Transverse colon (tissue), 4 donors: ENCODE measurements at places on chromosomes 4 and X. TPM values are rescaled to one million over a fixed set of nuclear protein-coding genes. Genes with fewer than 3 reads are reported as not detected.

ADRA2C gene
- 1.6 TPM for total RNA-seq

SLC6A14 gene
- total RNA-seq, result 0.55 TPM

BCLAF3 gene
- total RNA-seq, result 20.6 TPM

NDP gene
- total RNA-seq, result 0.27 TPM

SPATA18 gene
- total RNA-seq, result 11.2 TPM

FAM149A gene
- 14.6 TPM for total RNA-seq

GAB3 gene
- total RNA-seq, result 4.0 TPM

XAGE5 gene
- total RNA-seq, result not detected

DNA sequence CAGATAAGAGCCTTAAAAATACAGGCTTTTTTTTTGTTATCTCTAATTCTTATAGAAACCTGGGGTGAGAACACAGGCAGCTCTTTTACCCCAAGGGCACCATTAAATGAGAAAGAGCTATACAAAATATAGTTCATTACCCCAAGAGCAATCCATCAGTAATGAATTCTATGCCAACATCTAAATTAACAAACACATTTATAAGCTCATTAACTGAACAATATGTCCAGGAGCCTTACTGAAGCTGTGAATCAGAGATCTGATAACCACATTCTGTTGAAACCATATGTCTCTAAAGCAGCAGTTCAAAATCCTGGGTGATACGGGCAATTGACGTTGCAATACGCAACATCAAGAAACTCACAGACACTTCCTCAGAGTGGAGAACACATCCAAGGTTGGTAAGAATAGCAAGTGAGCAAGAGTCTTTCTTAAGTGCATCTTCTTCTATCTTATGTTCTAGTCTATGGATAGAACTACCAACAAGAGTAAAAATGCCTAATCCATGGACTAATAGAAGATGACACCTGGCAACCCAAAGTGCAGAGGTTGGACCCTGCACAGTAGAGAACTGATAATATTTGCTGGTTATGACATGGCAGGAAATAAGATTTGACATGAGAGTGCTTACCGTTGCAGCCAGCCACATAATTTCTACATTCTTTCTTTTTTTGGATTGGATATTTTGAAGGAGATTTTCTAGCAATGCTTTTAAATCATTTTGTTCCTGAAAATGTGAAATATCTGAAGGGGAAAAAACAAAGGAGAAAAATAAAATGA is 449.3 kb downstream of the IL15 start:
- no peak for DNase-seq
- H3K4me1 ChIP-seq, result no peaks in the 10 kb centered on the region
- no peak overlapping the region for H3K27ac ChIP-seq

DNA sequence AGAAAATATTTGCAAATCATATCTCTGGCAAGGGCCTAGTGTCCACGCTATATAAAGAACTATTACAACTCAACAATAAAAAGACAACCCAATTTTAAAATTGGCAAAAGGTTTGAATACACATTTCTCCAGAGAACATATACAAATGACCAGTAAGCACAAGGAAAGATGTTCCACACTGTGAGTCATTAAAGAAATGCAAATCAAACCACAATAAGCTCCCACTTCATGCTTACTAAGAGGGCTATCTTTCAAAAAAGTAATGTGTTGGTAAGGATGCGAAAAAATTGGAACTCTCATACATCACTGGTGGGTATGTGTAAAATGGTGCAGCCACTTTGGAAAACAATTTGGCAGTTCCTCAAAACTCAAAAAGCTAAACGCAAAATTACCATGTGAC is 884.0 kb upstream of the INTU start:
- no peak for DNase-seq
- H3K36me3 ChIP-seq, result no peaks in the 10 kb centered on the region
- no peak overlapping the region for H3K27ac ChIP-seq
- no peaks in the 10 kb centered on the region for H3K27me3 ChIP-seq
- no peak overlapping the region for H3K4me3 ChIP-seq
- no peaks in the 10 kb centered on the region for H3K4me1 ChIP-seq

DNA sequence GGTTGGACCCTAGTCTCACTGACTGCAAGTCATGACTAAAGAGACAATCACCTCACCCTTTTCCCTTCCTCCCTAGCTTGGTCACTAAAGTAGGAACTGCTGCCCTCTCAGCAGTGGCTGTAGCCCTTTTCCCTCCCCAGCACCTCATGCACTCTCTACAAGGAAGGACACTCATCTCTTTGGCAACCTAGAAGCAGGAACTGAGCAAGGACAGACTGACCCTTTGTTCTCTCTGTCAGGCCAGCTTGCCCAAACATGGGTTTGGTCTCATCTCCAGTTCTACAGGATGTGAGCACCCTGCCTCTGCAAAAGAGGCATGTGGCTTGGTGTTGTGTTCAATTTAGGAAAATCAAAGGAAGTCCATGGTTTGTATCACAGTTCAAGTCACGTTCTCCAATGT is 15.8 kb downstream of the LEF1 start:
- no peak overlapping the region for H3K4me3 ChIP-seq
- no peaks in the 10 kb centered on the region for H3K27me3 ChIP-seq
- H3K27ac ChIP-seq, result no peak overlapping the region

DNA sequence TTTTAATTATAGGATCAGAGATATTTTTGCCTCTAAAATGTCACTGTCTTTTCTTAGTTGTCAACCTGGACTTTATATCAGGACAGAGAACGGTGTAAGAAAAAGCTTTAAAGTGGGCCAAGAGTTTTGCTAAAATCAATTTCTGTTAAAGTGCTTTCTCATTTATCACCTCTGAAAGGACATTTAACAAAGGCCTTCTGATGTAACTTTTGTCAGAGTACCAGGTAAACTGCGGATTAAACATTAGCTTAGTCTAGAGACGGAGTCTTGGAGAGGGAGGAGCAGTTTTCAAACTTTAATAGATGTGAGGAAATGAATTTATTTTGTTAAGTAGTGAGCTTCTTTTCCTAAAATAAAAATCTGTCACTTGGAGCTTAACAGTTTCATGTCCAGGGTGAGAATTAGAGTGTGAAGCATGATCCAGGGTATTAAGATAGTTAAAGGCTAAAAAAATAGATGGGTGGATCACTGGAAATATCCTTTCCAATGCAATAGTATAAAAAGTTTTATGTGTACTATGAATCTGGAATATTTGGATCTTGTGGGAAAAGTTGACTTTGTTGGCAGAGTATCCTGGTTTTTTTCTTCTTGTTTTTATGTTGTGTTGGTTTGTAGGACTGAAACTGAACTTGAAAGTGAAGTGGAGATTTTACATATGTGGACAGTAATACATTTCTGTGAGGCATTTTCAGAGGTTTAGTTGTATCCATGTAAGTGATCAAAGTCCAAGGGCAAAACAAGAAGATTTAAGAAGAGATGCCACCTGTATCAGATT is 33.6 kb upstream of the BMPR1B start:
- H3K4me1 ChIP-seq, result no peaks in the 10 kb centered on the region
- no peaks in the 10 kb centered on the region for H3K27me3 ChIP-seq
- no peak overlapping the region for H3K27ac ChIP-seq
- no peak for DNase-seq
- no peak overlapping the region for H3K4me3 ChIP-seq

- no peaks in the 10 kb centered on the region for H3K36me3 ChIP-seq
- no peaks in the 10 kb centered on the region for H3K4me1 ChIP-seq
- no peak overlapping the region for H3K4me3 ChIP-seq
These were observed 780.4 kb upstream of the MAGEB2 start for GRCh38 chrX:29434939-29435338.

- H3K36me3 ChIP-seq, result no peaks in the 10 kb centered on the region
- H3K4me3 ChIP-seq, result no peak overlapping the region
- H3K27me3 ChIP-seq, result no peaks in the 10 kb centered on the region
These were observed 306.7 kb downstream of the GBA3 start for GRCh38 chr4:22999419-22999818.

- no peak for DNase-seq
- no peak overlapping the region for H3K27ac ChIP-seq
- H3K4me3 ChIP-seq, result no peak overlapping the region
- no peaks in the 10 kb centered on the region for H3K27me3 ChIP-seq
These were observed 17.1 kb downstream of the ACSL1 start for GRCh38 chr4:184808713-184809050.

DNA sequence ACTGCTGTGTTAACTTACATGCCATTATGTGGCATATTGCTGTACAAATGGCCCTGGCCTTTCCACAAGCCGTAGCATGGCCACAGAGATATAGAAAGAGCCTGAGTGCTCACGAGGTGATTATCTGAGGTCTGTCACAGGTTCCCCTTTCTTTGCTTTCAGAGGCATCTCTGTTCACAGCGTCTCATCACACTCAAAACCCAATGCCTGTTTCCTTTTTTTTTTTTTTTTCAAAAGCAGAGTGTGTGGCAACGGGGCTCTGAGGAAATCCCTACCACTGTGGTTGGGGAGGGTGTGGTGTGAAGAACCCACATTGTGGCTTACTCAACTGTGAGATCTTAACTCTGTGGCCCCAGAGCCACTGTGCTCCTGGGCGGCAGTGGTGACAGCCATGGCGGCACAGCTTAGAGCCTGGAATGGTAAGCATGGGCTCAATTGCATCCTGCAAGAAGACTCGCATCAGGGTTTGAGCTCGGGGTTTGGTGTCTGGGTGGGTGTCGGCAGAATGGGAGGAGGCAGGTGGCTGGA is 30.8 kb downstream of the RTL5 start:
- no peak overlapping the region for H3K4me3 ChIP-seq
- DNase-seq, result peak; percentile 41
- H3K36me3 ChIP-seq, result no peaks in the 10 kb centered on the region

GRCh38 chr4:81422595-81422994 is 49.1 kb downstream of the RASGEF1B start:
- peak overlapping the region; percentile 45 for H3K27ac ChIP-seq
- no peaks in the 10 kb centered on the region for H3K36me3 ChIP-seq
- DNase-seq, result no peak
- H3K4me3 ChIP-seq, result no peak overlapping the region
- H3K27me3 ChIP-seq, result no peaks in the 10 kb centered on the region
- peaks cover 6% of the 10 kb centered on the region for H3K4me1 ChIP-seq

- no peaks in the 10 kb centered on the region for H3K27me3 ChIP-seq
- no peak overlapping the region for H3K4me3 ChIP-seq
- DNase-seq, result no peak
- no peaks in the 10 kb centered on the region for H3K36me3 ChIP-seq
- no peak overlapping the region for H3K27ac ChIP-seq
- no peaks in the 10 kb centered on the region for H3K4me1 ChIP-seq
These were observed 29.3 kb upstream of the RXFP1 start for GRCh38 chr4:158492391-158492790.

- no peak overlapping the region for H3K27ac ChIP-seq
- no peaks in the 10 kb centered on the region for H3K4me1 ChIP-seq
- no peaks in the 10 kb centered on the region for H3K27me3 ChIP-seq
- H3K36me3 ChIP-seq, result no peaks in the 10 kb centered on the region
These were observed 70.8 kb downstream of the RWDD4 start for GRCh38 chr4:183588169-183588675.

DNA sequence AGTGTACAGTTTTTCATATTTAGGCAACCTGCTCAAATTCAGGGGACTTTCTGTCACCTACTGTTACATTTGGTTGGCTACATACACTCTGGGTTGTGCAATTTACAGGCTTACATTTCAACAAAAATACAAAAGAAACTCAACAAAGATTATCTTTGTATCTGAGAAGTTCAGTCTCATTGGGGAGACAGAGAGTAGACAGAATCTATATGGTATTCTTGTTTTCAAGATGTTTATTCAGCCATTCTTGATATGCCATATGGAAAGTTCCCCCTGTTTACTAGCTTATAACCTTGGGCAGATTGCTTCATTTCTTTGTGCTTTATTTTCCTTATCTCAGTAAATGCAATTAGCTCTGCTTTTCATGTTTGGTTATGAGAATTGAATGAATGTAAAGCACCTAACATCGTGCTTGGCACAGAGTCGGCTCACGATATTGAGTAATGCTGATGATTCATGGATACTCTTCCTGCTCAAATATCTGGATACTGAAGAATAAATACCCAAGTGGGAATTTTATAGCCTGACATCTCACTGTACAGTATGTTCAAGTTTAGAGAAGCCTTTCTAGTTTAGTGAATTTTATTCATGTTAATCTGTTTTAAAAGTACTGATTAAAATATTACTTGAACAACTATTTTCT is 96.5 kb upstream of the PACRGL start:
- no peak overlapping the region for H3K4me3 ChIP-seq
- no peaks in the 10 kb centered on the region for H3K36me3 ChIP-seq
- no peak for DNase-seq
- no peaks in the 10 kb centered on the region for H3K4me1 ChIP-seq
- no peaks in the 10 kb centered on the region for H3K27me3 ChIP-seq
- no peak overlapping the region for H3K27ac ChIP-seq

DNA sequence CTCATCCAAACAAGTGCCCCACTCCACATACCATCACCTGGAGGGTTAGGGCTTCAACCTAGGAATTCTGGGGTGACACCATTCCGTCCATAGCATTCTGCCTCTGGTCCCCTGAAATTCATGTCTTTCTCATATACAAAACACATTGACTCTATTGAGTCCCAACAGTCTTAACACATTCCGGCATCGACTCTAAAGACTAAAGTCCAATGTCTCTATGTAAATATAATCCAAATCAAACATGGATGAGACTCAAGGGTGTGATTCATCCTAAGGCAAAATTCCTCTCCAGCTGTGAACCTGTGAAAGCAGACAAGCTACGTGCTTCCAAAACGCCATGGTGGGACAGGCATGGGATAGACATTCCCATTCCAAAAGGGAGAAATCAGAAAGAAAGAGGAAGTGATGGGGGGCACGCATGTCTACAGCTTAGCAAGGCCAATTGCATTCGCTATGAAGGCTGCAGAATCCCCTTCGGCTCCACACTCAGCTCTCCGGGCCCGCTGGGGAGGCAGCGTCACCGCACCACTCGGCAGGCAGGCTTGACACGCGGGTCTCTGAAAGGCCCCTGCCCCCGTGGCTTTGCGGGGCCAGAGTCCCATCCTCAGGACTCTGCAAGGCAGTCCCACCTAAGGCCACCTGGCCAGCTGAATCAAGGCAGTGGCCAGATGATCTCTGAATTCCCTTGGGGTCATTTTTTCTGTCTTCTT is 53.2 kb downstream of the ADRA2C start:
- no peak overlapping the region for H3K27ac ChIP-seq
- no peak for DNase-seq
- H3K4me1 ChIP-seq, result no peaks in the 10 kb centered on the region
- no peaks in the 10 kb centered on the region for H3K27me3 ChIP-seq

- H3K36me3 ChIP-seq, result no peaks in the 10 kb centered on the region
- no peaks in the 10 kb centered on the region for H3K4me1 ChIP-seq
- no peaks in the 10 kb centered on the region for H3K27me3 ChIP-seq
- no peak overlapping the region for H3K27ac ChIP-seq
- H3K4me3 ChIP-seq, result no peak overlapping the region
These were observed 169.2 kb upstream of the MAGEB18 start for GRCh38 chrX:25968920-25969319.

DNA sequence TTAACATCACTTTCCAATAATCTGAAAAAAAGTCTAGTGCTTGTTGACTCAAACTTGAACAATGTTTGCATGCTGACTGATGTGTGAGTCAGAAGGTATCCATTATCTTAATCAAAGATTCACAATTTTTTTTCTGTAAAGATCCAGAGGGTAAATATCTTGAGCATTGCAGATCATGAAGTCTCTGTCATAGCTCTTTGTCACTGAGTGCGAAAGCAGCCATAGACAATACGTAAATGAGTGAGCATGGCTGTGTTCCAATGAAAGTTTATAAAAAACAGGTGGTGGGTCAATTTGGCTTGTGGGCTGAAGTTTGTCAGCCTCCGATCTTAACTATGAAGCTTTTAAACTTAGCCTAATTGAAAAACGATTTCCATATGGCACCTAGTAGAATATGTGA is 37.7 kb downstream of the NHS start:
- H3K27ac ChIP-seq, result no peak overlapping the region
- H3K4me1 ChIP-seq, result no peaks in the 10 kb centered on the region
- H3K4me3 ChIP-seq, result no peak overlapping the region
- H3K36me3 ChIP-seq, result no peaks in the 10 kb centered on the region

GRCh38 chrX:129981752-129982299 is 609 bp upstream of the BCORL1 start:
- H3K27me3 ChIP-seq, result no peaks in the 10 kb centered on the region
- H3K4me1 ChIP-seq, result peaks cover 4% of the 10 kb centered on the region
- peak; percentile 19 for DNase-seq
